Thymus (tissue), 14 donors: ENCODE measurements at places on chromosomes 16 and 17.

- no peak for DNase-seq
Measured at GRCh38 chr16:65309354-65309753, 187.5 kb upstream of the CDH11 start.

GRCh38 chr17:67386965-67387551, 10.0 kb downstream of the PITPNC1 start:
- no peak for DNase-seq

DNA sequence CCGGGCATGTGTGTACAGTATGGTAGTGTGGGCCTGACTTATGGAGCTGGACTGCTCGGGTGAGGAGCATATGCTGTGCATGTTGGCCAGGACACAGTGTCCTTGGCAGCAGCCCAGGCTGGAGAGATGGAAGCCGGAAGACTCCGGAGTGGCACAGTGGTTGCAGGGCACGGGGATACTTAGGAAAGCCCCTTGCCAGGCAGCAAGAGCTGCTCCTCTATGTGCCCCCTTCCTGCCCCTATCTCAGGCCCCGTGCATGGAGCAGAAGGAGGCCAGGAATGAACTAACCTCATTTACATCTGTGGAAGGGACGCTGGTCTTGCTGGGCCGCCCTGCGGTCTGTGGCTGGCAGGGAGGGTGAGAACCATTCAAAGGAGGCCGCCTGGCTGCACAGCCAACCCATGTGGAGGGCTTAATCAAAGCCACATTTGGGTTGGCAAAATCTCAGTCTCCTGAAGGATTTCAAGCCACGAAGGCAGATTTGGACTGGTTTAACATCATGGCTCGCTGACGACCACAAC, 32.2 kb upstream of the RCVRN start:
- DNase-seq: no peak

- DNase-seq: no peak
Measured at GRCh38 chr16:21720533-21720932, 56.8 kb downstream of the OTOA start.

DNA sequence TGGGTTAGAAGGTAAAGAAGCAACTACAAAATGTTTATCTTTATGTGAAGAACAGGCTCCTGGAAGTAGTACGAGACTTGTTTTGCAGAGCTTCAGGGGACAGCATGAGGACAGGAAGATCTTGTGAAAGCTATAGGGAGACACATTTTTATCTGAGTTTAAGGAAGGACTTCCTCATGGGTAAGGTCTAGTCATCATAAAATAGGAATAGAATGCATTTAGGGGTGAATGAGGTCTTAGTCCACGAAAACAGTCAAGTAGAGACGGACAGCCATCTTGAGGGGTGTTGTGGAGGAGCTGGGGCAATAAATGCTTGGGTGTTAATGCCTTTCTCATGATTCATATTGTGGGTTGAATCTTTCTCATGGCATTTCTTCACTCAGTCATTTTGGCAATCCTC, 24.3 kb downstream of the KCNJ16 start:
- no peak for DNase-seq
